ENCODE measurements at places on chromosomes 6 and 20.

- DNase-seq, result no peak
Measured at GRCh38 chr6:2772840-2773239, 7.6 kb downstream of the WRNIP1 start.

DNA sequence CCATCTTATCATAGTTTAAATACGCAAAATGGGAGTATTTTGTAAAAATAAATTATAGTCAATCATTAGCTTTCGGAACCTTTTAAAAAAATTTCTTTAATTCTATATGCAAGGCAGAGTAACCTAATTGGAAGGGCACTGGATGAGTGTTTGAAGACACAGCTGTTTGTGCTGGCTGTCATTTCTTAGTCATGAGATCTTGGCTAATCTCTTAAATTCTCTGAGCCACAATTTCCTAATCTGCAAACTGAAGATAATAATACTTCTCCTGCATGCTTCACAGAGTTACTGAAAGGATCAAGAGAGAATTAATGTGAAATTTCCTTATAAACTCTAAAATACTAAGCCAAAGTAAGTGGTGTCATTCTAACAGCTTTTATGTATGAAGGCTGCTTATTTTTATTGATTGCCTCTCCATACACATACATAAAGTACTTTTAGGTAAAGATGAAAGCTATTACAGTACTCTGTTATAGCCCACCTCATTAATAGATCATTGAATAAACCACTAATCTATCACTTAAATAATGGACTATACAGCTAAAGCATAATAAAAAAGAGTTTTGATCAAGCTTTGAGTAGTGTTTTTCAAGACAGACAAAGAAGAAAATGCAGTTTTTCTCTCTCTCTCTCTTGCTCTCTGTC lies 383.7 kb upstream of the IRAK1BP1 start:
- no peak for DNase-seq

DNA sequence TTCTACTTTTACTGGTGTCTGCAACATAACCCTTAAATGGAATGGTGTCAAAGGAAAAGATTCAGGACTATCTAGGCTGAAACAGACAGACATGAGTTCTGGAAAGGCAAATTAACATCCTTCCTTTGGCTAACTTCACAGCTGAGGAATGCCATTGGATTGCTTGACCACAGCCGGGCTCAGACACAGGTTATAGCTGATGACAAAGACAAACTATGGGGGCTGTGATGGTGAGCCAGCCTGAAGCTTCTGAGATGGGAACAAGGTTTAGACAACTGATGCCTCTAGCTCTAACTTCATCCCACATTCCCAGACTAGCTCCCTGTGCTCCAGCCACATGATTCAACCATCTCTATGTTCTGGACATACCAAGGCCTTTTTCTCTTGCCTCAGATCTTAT lies 15.3 kb downstream of the POLR1C start:
- no peak for DNase-seq

- DNase-seq, result no peak
Measured at GRCh38 chr20:34472246-34472925, 43.8 kb upstream of the DYNLRB1 start.

DNA sequence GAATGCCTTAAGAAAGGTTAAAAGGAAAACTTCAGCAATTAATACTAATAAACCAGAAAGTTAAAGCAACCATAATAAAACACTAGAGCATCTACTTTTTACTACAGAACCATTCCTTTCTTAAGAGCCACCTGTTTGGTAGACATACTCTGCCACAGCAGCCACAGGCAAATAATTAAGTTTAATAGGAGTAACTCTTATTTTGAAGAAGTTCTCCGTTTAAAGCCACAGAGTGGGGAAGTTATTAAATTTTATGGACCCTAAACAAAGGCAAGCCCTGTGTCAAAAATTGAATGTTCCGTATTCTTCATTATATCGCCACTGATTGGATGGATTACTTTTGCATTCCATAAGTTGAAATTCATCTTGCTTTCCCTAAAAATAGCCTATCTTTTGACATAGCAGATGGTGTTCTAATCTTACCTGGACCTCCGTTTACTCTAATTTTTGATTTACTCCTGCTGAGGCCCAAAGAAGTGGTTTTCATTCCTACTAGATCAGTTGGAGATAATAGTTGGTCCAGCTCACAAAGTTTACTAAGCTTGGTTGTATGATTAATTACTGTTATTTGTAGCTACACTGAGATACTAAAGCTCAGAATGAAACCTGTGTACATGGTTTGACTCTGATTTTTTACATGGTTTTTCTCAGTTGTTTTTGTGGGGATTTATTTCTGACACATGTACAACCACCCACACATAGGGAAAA lies 140.4 kb upstream of the SUPT3H start:
- DNase-seq, result no peak

DNA sequence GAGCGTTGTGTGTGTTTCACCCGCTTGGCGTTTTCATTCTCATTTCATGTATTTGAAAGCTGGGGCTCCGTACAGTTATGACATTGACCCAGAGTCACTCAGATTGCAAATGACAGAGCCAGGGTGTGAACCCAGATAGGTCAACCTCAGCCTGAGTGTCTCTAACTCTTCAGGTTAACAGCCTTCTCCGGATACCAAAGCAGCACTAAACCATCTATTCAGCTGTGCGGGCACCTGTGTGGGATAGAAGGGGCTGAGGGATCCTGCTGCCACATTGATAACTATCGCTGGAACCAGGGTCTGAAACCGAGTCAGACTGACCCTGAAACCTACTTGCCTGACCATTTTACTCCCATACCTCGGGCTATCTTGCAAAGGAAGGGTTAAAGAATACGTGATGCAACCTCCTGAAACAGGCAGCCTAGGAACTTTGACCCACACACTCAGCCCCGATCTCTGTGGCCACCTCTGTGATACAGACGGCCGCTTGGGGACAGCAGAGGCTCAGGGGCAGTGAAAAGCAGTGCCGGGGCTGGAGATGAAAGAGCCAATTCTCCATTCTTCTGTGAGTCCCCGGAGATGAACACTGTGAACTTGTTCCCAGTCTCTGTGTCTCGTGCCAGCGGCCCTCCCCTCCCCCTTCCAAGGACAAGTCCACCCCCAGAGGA lies 233.5 kb upstream of the QKI start:
- DNase-seq, result peak; percentile 9

GRCh38 chr6:111714416-111715270 lies 109.0 kb upstream of the TRAF3IP2 start:
- no peak for DNase-seq

- DNase-seq, result no peak
Measured at GRCh38 chr20:7911586-7912330, 28.5 kb downstream of the HAO1 start.

DNA sequence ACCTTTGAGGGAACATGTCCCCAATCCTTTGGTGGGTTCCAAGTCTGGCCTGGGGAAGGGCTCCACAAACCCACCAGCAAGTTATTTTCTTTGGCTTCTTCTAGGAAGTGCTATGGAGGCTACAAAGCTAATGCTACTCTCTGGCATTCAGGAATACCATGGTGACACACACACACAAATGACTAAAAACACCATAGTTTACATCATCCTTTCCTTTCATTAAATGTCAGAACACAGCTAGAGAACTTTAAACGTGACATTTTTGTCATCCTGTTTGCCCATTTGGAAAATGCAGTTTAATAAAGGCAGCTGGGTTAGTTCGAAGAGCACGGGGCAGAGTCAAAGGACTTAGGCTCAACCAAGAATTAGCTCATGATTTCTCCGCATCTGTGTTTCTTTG lies 40.2 kb upstream of the PROKR2 start:
- no peak for DNase-seq

DNA sequence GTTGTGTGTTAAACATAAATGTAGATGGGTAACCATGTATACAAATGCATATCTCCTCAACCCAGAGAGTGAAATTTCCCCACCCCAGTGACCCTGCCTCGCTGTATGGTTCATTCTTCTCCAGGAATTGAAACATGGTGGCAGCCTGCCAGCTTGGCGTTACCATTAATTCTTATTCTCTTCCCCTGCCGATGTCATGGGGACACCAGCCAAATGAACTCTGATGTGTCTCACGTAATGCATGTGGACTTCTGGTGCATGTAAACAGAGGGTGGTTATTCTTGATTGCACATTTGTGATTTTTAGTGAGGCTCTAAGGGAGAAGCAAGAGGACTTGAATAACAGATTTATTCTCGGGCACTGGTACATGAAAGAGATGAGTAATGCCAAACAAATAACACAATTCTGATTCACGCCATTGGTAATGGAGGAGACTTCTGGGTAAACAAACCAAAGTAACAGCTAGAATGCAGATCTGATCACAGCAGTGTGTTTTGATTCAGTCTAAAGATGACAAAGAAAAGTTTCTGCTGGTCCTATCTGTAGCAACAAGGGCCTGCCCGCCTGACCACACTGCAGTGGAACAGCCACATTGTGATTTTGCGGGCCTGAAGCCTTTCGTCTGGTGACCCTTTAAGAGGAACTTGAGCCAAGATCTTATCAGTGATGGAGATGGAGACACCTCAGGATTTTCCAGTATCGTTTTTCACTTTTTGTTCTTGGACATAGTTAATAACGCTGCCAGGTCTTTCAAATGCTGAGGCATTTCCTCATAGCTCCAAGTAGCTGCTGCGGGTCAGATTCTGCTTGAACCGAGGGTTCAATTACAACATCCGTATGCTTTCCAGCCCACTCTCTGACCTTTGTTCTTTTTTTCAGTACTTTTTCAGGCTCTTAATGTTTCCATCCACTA lies 171.8 kb upstream of the AKAP12 start:
- no peak for DNase-seq

- peak; percentile 73 for DNase-seq
Measured at GRCh38 chr6:149266659-149267058, 50.9 kb upstream of the TAB2 start.

GRCh38 chr6:159833997-159834603 lies 34.0 kb downstream of the PNLDC1 start:
- DNase-seq, result no peak

GRCh38 chr20:25539742-25540672 lies 45.3 kb downstream of the NINL start:
- peak; percentile 56 for DNase-seq

GRCh38 chr6:44598679-44599078 lies 211.2 kb downstream of the CDC5L start:
- DNase-seq, result no peak

DNA sequence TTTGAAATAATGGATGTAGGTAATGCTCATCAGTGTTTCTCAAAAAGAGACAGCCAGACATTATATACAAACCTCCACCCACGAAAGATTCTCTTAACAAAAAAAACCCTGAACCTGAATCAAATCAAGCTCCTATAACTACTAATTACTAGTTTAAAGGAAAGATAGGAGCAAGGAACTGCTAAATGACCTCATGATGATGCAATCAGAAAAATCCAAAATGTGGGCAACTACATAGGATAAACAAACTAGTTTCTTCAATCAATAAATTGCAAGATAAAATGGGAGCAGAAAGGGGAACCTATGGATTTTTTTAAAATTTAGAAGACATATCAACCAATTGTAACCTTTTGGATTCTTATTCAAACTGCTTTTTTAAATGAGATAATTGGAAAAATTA lies 43.2 kb upstream of the TMEM30A start:
- no peak for DNase-seq

DNA sequence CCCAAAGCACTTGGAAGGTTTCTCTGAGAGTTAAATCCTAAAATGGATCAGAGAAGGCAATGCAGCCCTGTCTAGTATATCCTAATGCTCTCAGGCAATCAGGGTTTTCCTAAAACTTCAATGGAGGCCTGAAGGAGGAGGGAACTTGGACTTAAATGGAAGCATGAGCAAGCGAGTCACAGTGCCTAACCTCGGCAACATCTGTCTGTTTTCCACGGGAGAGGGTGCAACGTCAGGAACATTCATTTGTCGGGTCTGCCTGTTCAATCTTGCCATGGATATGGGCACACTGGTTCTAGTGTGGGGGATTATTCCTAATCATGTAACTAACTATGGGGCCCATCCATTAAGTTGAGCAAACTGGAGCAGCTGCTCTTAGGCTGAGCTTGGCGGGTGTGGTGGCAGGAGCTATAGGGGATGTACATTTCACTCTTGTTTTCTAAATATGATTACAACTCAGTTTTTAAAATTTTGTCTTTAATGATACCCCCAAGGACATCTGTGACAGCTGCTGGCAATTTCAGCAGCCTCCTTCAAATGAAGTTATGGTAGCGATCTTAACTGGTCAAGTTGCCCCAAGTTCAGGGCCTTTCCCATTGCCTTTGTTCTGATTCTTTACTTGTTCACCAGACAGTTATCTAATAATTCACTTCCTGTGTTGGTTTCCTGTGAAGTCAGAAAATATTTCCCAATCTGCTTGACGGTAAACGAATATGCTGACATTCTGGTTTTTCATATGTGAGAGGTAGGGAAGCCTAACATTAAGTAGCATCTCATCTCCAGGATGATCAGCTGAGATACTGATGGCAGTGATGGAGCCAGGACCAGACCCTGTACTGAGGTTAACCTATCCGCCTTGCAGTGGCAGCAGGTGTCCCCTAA lies 21.6 kb downstream of the DSE start:
- DNase-seq, result peak; percentile 69

DNA sequence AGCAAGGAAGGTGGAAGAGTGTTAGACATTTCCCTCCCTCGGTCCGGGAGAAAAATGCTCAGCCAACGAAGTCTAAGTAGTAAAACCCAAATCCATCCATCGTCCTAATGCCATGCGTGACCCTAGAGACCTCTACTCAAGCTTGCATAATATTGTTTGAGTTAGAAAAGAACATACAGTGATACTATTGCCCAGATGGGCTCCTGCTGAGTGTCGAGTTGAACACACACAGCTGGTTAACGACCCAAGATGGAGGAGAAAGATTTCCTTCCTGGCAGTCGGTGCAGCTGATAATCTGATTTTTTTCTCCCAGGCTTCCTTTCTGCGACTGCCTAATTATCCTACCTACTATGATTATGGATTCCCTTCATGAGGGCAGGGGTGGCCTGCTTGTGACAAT lies 164.4 kb upstream of the KCNG1 start:
- DNase-seq, result no peak

- DNase-seq, result peak; percentile 85
Measured at GRCh38 chr6:4776493-4777393, 539 bp downstream of the CDYL start.

DNA sequence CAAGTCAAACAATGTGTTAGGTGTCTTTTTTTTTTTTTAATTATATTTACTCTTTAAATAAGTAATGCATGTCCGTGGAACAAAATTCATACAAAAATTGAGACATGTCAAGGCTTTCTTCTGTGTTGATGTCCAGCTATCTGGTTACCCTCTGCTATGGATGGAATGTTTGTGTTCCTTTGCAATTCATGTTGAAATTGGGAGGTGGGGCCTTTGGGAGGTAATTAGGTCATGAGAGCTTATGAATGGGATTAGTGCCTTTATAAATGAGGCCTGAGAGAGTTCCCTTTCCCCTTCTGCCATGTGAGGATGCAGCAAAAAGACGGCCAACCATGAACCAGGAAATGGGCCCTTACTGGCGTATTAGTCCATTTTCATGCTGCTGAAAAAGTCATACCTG lies 83.1 kb upstream of the KCNG1 start:
- no peak for DNase-seq
